ENCODE measurements at places on chromosomes 7 and 10.

- DNase-seq = no peak
Observed at GRCh38 chr10:77244746-77245145, 392.9 kb downstream of the KCNMA1 start.

- DNase-seq = no peak
Observed at GRCh38 chr10:69234447-69234846, 14.3 kb downstream of the HKDC1 start.

DNA sequence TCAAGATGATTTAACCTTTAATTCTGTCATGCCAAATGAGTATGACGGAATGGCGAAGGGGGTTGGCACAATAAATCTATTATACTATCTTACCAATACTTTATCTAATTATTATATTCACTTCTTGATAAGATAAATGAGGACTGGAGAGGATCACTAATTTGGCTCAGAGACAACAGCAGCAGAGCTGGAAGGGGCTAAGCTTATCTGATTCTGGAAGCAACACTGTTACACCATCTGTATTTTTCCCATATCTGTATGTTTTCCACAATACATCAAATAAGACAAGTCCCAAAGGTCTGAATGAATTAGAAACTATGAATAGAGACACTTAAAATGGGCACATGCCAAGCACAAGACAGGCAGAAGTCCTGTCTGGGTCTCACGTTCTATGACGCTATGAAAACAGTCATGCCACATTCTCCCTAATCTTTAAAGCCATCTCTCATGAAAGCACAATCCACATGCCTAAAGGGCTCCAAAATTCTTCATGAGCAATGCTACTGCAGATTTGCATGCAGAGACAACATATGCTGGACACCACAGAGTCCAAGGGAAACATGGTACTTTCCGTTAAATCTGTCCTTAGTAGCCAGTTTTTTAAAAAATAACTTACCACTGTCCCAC lies 88.3 kb downstream of the SLC25A13 start:
- no peak for DNase-seq

GRCh38 chr10:88095778-88096431 lies 232.5 kb downstream of the PTEN start:
- DNase-seq = no peak

GRCh38 chr7:17854261-17855047 lies 85.8 kb downstream of the SNX13 start:
- DNase-seq = no peak

Measured in amniotic stem cell (primary cell).